ENCODE measurements at places on chromosomes 7 and 10. TPM values are rescaled to one million over a fixed set of nuclear protein-coding genes. Genes with fewer than 3 reads are reported as not detected.

DNA sequence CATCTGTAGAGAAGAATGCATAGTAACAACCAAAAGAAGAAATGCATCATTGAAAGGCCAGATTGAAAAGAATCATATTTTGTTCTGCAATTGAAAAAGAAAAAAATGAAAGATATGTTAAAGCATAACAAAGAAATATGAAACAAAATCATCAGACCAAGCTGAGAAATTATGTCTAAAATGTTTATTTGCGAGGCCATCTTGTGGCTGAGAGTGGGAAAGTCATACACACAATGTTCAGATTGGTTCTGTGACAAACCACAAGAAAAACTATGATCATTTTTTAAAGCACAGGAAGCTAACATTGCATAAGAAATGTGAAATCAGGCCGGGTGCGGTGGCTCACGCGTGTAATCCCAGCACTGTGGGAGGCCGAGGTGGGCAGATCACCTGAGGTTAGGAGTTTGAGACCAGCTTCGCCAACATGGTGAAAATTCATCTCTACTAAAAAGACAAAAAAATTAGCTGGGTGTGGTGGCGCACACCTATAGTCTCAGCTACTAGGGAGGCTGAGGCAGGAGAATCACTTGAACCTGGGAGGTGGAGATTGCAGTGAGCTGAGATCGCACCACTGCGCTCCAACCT, 36.6 kb downstream of the ABCB5 start:
- DNase-seq, result no peak
- H3K4me3 ChIP-seq, result no peak overlapping the region
- no peaks in the 10 kb centered on the region for H3K4me1 ChIP-seq
- H3K27ac ChIP-seq, result no peak overlapping the region

DNA sequence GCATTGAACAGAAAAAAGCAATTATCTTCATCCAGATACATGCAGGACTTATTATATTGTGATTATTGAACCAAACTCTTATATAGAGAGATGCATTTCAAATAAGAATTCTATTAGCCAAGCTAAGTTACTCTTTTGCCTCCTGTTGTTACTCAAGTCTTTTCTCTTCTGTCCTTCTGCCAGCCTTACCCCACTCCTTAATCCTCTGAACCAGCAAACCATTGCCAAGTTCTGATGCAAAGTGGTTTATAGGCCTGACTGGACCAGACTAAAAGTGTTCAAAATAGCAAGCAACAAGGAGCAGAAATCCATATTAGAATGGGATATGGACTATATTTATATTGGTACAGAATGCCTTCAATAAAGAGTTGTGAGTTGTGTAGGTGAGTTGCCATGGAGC, 2.2 kb upstream of the SLC26A4 start:
- H3K4me1 ChIP-seq, result peaks cover 16% of the 10 kb centered on the region
- peaks cover 38% of the 10 kb centered on the region for H3K27me3 ChIP-seq
- no peak overlapping the region for H3K27ac ChIP-seq
- no peaks in the 10 kb centered on the region for H3K36me3 ChIP-seq

DNA sequence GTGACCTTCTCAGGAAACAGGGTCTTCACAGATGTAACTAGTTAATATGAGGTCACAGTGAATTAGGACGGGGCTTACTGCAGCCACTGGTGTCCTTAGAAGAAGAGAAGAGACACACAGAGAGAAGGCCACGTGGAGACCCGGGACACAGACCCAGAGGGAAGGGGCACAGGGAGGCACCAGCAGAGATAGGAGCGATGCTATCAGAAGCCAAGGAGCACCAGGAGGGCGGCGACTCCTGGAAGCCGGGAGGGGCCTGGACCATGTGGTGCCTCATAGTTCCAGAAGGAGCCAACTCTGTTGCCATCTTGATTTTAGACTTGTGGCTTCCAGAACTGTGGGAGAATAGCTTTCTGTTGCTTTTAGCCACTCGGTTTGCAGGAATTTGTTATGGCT, 505.9 kb downstream of the TCERG1L start:
- no peak overlapping the region for H3K4me3 ChIP-seq
- no peak overlapping the region for H3K27ac ChIP-seq
- no peaks in the 10 kb centered on the region for H3K4me1 ChIP-seq
- no peak for DNase-seq
- no peaks in the 10 kb centered on the region for H3K27me3 ChIP-seq

- peaks cover 63% of the 10 kb centered on the region for H3K4me1 ChIP-seq
- no peaks in the 10 kb centered on the region for H3K27me3 ChIP-seq
- no peaks in the 10 kb centered on the region for H3K36me3 ChIP-seq
- DNase-seq, result no peak
- no peak overlapping the region for H3K4me3 ChIP-seq
Measured at GRCh38 chr7:112160130-112160770, 45.9 kb downstream of the DOCK4 start.

- no peak overlapping the region for H3K27ac ChIP-seq
- DNase-seq, result no peak
- H3K36me3 ChIP-seq, result peaks cover 84% of the 10 kb centered on the region
- no peaks in the 10 kb centered on the region for H3K27me3 ChIP-seq
Measured at GRCh38 chr10:46000538-46000937, 28.2 kb downstream of the TIMM23 start.

GRCh38 chr10:5530412-5530806, 5.6 kb downstream of the CALML3 start:
- no peak overlapping the region for H3K27ac ChIP-seq
- DNase-seq, result no peak

DNA sequence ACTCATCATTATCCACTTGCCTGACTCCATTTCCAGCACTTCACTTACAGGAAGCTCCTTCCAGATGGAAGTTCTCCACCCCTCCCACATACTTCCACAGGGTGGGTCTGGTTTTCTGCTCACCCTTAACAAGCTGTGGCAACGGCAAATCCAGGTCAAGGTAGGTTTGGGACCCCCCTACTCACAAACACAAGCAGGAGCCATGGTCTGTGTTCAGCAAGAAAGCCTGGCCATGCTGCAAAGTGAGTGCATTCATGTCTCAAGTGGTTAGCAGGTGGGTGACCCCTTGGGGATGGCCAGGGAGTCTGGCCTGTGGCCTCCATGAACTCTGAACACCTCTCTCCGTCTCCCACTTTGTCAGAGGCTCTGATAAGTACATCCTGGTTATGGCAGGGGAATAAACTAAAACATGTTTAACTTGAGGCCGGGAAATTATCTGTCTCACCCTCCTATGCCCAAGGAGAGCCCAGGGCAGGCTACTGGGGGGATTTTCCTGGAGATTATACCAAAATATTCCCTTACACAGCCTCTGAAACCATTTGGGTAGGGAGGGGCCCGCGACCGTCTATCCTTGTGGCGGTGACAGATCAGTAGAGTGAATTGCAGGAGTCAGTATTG, 844 bp downstream of the XPNPEP1 start:
- no peaks in the 10 kb centered on the region for H3K36me3 ChIP-seq
- H3K27me3 ChIP-seq, result no peaks in the 10 kb centered on the region
- H3K4me3 ChIP-seq, result peak overlapping the region; percentile 89

- no peaks in the 10 kb centered on the region for H3K27me3 ChIP-seq
- DNase-seq, result no peak
- H3K4me3 ChIP-seq, result no peak overlapping the region
- H3K4me1 ChIP-seq, result no peaks in the 10 kb centered on the region
- H3K27ac ChIP-seq, result no peak overlapping the region
Measured at GRCh38 chr7:25642849-25643248, 414.6 kb upstream of the NPVF start.

- H3K36me3 ChIP-seq, result no peaks in the 10 kb centered on the region
- no peaks in the 10 kb centered on the region for H3K27me3 ChIP-seq
- no peak for DNase-seq
- no peak overlapping the region for H3K4me3 ChIP-seq
Measured at GRCh38 chr7:115346685-115347084, 424.8 kb downstream of the MDFIC start.

GRCh38 chr10:121244818-121245217, 353.4 kb downstream of the FGFR2 start:
- no peak overlapping the region for H3K4me3 ChIP-seq
- H3K4me1 ChIP-seq, result no peaks in the 10 kb centered on the region
- H3K27me3 ChIP-seq, result no peaks in the 10 kb centered on the region
- H3K27ac ChIP-seq, result no peak overlapping the region
- no peak for DNase-seq
- no peaks in the 10 kb centered on the region for H3K36me3 ChIP-seq

GRCh38 chr10:29555746-29556481, 78.9 kb downstream of the SVIL start:
- peaks cover 11% of the 10 kb centered on the region for H3K4me1 ChIP-seq
- H3K36me3 ChIP-seq, result peaks cover 34% of the 10 kb centered on the region
- DNase-seq, result no peak
- no peak overlapping the region for H3K4me3 ChIP-seq
- H3K27me3 ChIP-seq, result no peaks in the 10 kb centered on the region
- H3K27ac ChIP-seq, result no peak overlapping the region

GRCh38 chr7:85730012-85730411, 543.2 kb upstream of the SEMA3D start:
- H3K27ac ChIP-seq, result no peak overlapping the region
- DNase-seq, result no peak
- no peaks in the 10 kb centered on the region for H3K36me3 ChIP-seq

GRCh38 chr10:101219139-101219945, 9.9 kb downstream of the LBX1 start:
- H3K27ac ChIP-seq, result no peak overlapping the region
- no peaks in the 10 kb centered on the region for H3K36me3 ChIP-seq
- H3K4me1 ChIP-seq, result peaks cover 52% of the 10 kb centered on the region
- peaks cover 100% of the 10 kb centered on the region for H3K27me3 ChIP-seq

- no peak overlapping the region for H3K27ac ChIP-seq
- H3K27me3 ChIP-seq, result no peaks in the 10 kb centered on the region
- H3K36me3 ChIP-seq, result no peaks in the 10 kb centered on the region
Measured at GRCh38 chr10:92844746-92845145, 3.6 kb upstream of the EXOC6 start.

GRCh38 chr7:70051726-70052125, 453.5 kb downstream of the AUTS2 start:
- no peaks in the 10 kb centered on the region for H3K27me3 ChIP-seq
- H3K4me3 ChIP-seq, result no peak overlapping the region
- H3K4me1 ChIP-seq, result peaks cover 3% of the 10 kb centered on the region
- H3K36me3 ChIP-seq, result no peaks in the 10 kb centered on the region

GRCh38 chr7:32470871-32471270, 19.3 kb downstream of the LSM5 start:
- H3K4me3 ChIP-seq, result no peak overlapping the region

DNA sequence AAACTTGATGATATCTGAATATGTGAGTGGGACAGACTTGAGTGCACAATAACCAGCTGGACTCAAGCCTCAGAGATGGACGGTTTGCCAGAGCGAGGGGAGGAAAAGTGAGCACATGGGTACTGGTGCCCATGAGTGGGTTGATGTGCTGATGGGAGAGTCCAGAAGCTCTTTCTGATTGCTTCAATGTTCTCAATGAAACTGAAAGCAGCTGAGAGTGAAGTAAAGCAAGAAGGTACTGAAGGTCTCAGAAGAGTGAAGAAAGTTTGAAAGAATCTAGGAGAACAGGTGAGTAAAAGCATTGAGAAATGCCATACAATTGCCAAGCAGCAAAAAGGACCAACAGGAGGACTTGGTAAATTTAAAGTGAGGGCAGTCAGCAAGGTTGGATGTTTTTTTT, 28.6 kb downstream of the CTTNBP2 start:
- H3K4me1 ChIP-seq, result no peaks in the 10 kb centered on the region
- H3K36me3 ChIP-seq, result no peaks in the 10 kb centered on the region
- no peak for DNase-seq
- no peak overlapping the region for H3K27ac ChIP-seq
- no peaks in the 10 kb centered on the region for H3K27me3 ChIP-seq

DNA sequence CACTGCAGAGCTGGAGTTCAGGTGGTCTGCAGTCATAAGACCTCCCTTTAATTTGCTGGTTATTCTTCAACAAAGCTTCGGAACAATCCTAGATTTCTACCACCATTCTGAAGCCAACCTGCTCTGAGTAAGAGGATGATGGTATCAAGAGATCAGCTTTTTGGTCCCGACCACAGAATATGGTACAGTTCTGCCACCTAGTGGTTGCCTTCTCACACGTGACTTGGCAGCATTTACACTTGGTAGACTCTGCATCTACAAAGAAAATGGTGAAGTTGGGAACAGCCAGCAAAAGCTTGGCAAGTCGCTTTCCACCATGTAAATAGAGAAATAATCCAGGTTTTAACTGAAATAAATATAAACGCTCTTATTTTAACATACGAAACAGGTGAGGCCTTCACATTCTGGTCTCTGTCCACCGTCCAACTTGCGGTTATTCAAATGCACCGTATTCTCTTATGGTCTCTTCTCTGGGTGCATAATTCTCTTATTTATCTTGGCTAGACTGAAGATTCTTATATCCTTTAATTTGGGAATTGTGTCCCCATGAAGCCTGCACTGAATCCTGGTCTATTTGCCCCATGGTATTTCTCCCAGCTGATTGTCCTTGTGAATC, 173.9 kb upstream of the GRM3 start:
- H3K4me3 ChIP-seq, result no peak overlapping the region

DNA sequence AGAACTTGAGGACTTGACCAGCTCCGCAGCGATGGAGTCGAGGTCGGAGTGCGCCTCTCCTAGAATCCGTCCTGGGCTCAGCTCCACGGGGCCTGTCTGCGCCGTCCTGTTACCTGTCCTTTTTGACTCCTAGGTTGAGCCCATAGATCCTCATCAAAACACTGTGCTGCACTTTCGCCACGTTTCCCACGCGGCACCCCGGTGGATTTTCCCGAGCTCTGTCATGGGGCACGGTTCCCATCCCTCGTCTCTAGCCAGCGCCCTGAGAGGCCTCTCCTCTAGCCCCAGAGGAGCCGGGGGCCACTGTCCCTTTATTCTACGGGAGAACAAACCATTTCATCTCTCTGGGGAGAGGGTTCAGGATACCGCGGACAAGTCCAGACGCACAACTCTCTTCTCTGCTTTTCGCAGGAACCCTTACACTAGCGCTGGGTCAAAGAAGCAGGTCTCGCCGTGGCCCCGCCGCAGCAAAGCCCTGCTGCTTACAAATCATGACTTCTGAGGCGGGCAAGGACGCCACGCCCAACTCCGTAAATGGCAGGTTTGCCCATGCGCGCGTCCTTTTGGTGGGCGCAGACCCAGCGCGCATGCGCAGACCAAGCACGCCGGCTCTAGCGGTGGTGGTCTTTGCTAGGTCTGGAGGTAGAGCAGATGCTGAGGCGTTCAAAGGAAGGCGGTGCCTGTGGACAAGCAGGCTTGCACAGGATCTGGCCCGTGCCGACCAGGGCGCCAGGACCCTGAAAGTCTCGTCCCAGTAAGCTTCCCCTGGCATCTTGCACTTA, 10.3 kb upstream of the ANKRD7 start:
- H3K27ac ChIP-seq, result no peak overlapping the region
- peaks cover 7% of the 10 kb centered on the region for H3K4me1 ChIP-seq
- DNase-seq, result peak; percentile 69
- H3K27me3 ChIP-seq, result no peaks in the 10 kb centered on the region

GRCh38 chr10:118210276-118210675, 131.8 kb downstream of the FAM204A start:
- no peak overlapping the region for H3K4me3 ChIP-seq
- H3K27me3 ChIP-seq, result no peaks in the 10 kb centered on the region
- H3K36me3 ChIP-seq, result no peaks in the 10 kb centered on the region
- no peaks in the 10 kb centered on the region for H3K4me1 ChIP-seq
- no peak overlapping the region for H3K27ac ChIP-seq

Gene ATRNL1
- total RNA-seq, result 0.92 TPM

Gene TMEM273
- 48.5 TPM for total RNA-seq

Gene SNX10
- 85.1 TPM for total RNA-seq

Gene CDC14C
- not detected for total RNA-seq

Gene NUTM2E
- total RNA-seq, result not detected

Gene FXYD4
- total RNA-seq, result not detected
